GM19239 (cell line): ENCODE measurements at places on chromosomes 11 and 22.

DNA sequence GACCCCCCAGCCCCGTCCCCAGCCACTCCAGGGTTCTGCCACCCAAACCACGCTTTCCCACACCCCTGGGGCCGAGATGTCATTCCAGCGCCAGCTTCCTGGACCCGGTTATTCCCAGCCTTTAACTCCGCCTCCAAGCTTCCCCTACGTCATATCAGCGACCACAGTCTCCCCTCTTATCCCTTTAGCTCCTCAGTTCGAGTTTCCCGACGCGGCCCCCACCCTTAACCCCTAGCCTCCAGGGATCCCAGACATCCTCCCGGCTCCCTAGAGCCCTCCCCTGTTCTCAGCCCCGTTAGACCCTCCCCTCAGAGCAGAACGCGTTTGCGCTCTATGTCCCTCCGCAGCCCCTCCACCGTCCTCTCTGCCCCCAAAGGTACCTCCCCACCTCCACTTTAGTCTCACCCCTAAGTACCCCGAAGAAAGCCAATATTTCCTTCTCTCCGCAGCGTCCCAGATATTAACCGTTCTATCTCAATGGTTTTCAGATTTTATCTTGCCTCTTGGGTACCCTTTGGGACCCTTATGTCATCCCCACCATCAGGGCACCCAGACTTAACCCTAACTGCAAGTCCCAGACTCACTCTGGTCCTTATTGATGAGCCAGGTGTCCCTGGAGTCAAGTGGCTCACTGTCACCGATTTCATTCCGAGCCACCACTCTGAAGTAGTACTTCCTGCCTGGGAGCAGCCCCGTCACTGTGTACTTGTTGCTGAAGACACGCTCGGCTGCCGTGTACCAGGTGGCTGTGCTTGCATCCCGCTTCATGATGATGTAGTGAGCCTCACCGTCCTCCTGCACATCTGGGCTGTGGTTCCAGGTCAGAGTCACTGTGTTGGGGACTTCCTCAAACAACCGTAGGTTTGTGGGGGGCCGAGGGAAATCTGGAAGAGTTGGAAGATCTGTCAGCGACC, 8.0 kb downstream of the TMEM86A start:
- DNase-seq, result no peak

DNA sequence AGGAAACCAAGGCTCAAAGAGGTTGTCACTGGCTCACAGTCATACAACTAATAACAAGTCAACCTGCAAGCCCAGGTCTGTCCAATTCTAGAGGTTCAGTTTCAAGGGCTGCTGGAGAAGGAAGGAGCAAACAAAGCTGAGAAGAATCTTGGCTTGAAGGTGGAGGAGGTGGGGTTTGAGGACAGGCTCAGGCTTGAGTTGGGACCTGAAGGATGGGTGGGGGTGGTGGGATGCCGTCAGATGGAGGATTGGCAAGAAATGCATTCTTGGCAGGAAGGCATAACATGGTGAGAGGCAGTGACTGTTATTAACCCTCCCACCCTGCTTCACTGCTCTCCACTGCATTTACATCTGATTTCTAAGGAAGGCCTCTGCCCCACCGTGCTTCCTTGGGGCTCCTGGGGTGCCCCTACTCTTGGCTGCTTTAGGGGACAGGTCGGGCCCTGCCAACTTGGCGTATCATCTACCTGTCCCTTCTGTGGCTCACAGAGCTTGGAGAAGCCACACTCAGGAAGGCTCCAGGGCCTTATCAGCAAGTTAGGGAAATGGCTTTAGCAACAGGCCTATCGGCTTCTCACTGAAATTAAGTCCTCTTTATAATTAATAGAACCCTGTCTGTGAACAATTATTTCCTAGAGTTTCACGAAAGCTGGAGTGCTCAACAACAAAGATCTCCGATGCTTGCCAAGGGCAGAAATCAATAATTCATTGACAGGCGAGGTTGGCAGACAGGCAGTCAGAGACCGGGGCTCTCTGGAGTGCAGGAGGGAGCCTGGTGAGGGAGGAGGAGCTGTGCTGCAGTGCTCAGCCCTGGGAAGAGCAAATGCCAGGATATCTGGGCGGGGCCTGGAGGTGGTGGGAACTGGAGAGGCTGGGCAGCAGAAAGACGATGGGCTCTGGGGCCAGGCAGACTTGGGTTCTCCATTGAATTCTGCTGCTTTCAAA, 84.9 kb upstream of the NARS2 start:
- DNase-seq, result no peak

DNA sequence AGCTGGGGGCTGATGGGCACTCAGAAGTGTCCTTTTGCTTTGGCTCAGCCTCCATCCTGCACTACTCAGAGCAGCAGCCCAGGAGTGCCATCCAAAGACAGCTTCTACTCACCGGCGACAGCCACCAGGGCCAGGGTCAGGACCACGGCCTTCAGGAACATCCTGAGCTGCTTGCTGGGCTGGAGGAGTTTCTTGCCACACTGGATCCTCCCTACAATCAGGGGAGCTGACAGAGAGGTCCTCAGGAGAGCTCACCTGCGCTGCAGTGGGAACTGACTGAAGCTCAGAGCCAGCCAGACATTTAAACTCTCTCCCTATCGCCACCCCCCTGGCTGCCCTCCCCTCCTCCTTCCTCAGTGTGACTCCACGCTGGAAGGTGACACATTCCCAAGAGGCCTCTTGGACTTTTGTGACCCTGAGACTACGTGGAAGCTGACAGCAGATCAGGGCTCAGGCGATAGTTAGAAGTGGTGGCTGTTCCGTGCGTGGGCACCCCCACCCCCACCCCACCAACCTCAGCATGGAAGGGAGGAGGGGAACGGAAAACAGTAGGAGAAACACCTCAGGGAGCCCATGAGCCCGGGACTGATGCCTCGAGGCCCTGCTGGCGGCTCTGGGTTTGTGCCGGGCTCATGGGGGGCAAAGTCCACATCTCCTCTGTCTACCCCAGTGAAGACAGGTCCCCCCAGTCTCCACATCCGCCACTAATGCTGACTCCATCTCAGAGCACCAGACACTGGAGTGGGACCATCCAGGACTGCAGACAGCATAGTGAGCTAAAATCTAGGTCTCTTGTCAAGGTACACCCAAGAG, at the start of gene APOA4:
Gene APOA4, minus strand, starts transcription at position 274 of the 813 bp plus-strand sequence. Its CDS starts 113 bp downstream, at position 161.
- DNase-seq, result no peak

DNA sequence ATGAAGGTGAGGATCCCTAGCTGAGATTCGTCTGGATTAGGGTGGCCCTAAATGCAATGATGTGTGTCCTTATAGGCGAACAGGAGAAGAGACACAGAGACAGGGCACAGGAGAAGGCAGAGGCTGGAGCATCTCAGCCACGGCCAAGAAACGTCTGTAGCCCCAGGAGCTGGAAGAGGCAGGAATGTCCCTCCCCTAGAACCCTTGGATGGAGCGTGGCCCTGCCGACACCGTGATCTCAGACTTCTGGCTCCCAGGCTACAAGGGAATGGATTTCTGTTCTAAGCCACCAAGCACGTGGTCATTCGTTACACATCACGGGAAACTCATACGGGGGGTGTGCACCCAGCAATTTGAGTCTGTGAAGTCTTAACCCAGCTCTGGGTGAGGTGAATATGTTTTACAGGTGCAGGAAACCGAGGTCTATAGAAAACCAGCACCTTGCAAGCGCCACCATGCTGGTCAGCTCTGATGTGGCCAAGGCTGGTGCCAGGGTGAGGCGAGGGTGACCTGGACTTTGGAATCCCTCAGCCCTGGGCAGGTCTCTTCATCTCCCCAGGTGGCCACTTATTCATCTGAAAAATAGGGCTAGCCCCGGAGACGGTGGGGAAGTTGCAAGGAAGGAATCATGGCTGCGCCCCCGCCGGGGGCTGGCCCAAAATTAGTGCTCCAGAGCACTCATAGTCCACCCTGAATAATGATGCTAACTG, 89.5 kb upstream of the FGF3 start:
- no peak for DNase-seq

- DNase-seq, result no peak
These were observed 6.4 kb upstream of the TP53I11 start for GRCh38 chr11:44957040-44957515.

DNA sequence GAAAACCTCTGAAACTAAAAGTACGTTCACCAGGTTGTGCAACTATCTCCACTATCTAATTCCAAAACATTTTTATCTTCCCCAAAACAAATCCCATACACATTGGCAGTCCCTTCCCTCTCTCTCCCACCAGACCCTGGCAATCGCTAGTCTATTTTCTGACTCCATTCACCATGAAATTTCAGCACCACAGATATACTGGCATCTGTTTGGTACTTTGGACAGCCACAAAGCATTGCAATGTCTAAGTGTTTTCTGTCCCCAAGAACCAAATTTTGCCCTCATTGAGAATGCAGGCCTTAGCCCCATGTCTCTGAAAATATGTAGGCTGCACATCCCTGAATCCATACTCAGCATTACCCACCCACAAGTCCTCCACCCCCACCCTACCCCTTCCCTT, 28.0 kb upstream of the KCNJ11 start:
- DNase-seq, result no peak

DNA sequence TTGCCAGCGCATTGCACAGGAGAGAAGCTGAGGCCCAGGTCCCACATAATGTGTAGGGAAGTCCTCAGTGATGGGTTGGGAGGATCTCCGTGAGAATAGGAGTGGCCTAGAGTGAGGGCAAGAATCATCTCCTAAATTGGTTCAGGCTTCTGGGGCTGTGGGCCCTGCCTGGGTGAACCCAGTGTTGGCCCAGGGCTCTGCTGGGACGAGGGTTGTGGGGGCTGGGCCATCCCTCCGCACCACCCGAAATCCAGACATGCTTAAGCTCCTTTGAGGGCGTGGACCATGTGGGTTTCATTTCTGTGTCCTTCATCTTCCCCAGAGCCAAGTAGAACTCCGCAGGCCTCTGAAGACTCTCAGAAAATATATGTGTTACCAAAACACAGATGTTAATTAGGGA, 3.7 kb downstream of the MICALL1 start:
- no peak for DNase-seq

DNA sequence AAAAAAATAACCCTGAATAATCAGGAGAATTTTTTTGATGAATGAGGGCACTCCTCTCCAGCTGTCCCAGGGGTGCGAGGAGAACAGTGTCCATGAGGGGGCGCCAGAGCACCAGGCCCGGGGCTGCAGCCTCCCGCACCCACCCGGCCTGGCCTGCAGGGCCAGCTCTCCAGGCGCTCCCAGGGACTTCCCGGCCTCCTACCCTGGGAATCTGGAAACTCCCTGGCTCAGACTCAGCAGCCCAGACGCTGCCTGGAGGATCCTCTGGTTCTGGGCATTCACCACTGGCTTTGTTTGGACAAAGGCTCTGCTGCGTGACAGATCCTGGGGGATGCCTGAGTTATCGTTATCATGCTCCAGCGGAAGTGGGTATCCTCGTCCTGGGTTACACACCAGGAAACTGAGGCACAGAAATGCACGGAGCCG, 31.0 kb downstream of the MCM5 start:
- peak; percentile 55 for DNase-seq

DNA sequence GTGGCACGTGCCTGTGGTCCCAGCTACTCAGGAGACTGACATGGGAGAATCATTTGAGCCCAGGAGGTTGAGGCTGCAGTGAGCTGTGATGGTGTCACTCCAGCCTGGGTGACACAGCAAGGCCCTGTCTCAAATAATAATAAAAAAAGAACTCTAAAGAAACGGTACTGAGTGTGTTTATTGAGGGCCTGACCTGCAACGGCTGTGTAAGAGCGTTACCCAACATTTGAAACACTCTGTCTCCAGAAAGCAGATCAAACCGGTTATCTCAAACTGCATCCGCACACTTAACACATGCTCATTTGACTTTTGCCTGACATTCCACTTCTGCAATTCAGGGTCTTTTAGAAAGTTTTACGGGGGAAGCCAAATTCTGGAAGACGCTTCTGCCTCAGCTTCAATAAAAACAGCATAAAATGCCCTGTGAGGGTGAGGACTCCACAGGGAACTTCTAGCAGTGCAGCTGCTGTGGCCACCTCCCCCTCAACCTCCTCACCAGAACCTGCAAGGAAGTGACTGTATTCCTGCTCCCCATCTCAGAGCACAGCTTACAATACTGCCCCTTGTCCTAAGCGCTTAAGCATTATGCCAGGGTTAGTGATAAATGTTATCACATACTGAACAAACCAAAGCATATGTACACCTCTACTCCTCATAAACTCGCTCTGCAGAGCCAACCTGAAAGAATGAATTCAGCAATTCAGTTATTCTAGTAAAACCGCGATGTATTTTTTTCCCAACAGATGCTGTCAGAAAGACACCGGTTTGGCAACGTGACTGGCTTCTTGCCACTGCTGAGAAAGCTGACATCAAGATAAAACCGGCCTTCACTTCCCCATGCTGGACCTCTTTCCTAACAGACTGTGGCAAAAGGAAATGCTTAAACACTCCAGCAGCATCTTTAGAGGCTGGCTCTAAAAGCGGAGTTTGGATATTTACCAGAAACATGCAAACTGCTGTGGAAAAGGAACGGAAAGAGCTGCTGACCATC, 52.2 kb downstream of the PRDM10 start:
- no peak for DNase-seq

- no peak for DNase-seq
These were observed 4.0 kb downstream of the ZDHHC24 start for GRCh38 chr11:66541892-66542291.

- DNase-seq, result no peak
These were observed 76.2 kb upstream of the TOP3B start for GRCh38 chr22:22058633-22059290.

DNA sequence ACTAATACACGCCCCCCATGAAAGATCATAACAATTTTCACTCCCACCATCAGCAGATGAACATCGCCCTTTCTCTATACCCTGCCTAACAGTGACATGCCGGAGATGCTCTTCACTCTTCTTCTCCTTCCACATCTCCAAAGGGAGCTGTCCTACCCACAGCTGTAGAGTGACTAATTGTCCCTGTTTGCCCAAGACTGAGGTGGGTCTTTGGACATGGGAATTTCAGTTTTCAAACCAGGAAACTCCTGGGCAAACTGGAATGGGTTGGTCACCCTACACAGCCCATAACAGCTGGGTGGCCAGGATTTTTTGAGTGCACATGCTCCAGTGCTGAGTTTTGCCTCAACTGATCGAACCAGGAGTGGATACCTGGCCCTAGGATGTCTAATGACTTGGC, 90.6 kb upstream of the TIMP3 start:
- no peak for DNase-seq

DNA sequence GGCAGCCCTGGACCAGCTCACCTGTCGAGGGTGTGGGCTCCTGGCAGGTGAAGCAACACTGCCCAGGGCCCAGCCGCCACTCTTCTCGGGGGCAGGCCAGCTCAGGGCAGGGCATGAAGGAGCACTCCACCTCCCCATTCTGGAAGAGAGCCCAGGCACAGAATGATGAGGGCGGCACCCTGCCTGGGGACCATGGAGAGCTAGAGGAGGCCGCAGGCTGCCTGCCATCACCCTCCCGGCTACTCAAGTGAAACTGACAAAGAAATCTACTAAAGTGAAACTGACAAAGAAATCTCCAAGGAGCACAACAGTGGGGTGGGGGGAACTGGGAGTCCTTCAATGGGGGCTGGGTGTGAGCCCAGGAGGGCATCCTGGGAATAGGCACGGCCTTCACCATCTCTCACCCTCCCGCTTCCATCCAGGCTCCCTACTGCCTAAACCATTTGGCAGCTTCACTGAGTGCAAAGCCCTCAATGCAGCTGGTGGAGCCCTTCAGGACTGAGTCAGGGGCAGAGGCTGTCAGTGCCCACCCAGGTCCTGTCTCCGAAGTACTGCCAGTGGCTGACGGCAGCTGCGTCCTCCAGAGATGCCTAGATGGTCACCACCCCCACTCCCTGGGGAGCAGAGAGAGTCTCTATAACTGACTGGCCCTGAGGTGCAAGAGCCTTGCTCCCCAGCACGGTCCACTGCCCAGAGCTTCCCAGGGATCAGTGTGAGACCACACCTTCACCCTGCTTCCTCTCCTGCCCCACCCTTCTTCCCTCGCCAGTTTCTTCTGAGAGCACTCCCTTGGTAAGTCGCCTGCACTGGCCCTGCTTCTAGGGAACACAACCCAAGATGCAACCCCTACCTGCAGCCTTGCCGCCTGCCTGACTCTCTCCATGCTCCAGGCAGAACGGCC, 21.7 kb downstream of the VWCE start:
- DNase-seq, result no peak
